Left kidney (tissue), 8 donors: ENCODE measurements at places on chromosomes 2 and 18.
A peak's percentile ranks its signal among the peaks of the same experiment; 100 is the strongest.

- no peak for DNase-seq
Measured at GRCh38 chr2:235227590-235227989, 266.3 kb upstream of the AGAP1 start.

GRCh38 chr2:2797797-2798196 lies 466.7 kb upstream of the MYT1L start:
- DNase-seq = no peak

DNA sequence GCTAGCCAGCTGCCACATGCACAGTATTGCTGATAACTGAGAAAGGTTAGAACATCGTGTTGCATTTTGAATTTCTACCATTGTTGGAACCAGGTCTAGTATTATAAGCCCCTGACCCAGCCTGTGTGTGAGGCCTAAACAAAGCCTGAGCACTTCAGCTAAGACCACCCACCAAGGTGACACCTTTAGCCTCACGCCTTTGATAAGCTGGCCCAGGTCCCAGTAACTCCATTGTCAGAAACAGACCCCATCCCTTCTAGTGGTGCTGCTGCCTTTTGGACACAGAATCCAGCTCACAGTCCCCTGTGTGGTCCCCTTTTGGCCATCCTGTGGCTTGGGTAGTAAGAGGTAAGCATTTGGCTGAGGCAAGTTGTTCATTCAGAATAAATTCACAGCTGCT lies 1.6 kb downstream of the ELMOD3 start:
- no peak for DNase-seq

DNA sequence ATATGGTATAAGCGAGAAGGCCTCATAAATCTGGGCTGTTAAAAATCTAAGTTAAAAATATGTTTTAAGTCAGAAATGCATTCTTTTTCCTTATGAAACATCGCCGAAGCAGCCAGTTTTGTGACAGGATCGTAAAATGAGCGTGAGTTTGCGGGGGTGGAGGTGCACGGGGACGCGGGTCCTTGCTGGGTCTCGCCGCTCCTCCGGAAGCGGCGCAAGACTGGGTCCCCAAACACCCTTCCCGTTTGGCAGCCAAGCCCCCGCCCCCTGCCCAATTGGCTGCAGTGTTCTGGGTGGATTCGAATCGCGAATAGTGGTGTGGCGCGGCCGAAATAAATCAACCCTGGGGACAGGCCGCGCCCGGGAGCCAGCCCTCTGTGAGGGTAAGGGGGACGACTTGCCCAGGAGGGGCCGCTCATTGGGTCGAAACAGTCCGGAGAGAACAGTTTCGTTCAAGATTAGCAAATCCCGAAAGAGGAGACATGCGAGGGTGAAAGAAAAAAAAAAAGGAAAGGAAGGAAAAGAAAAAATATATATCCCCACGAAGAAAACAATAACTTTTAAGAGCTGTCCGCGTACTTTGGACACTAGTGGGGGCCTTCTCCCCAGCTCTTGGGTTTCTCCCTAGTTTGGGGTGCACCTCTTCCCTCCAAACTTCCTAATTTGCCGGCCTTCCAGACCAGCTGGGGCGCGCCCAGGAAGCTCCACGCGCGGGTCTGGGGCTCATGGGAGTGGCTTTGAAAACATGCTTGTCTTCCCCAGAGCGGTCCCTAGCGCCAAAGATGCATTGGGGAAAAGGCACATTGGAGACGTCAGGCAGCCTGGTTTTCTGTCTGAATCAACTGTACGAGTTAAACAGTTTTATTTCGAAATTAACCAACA lies 3.1 kb upstream of the GATA6 start:
- no peak for DNase-seq

- DNase-seq = peak; percentile 19
Measured at GRCh38 chr18:31657823-31658669, 26.3 kb downstream of the B4GALT6 start.

GRCh38 chr18:6270771-6271216 lies 143.9 kb downstream of the L3MBTL4 start:
- DNase-seq = no peak

DNA sequence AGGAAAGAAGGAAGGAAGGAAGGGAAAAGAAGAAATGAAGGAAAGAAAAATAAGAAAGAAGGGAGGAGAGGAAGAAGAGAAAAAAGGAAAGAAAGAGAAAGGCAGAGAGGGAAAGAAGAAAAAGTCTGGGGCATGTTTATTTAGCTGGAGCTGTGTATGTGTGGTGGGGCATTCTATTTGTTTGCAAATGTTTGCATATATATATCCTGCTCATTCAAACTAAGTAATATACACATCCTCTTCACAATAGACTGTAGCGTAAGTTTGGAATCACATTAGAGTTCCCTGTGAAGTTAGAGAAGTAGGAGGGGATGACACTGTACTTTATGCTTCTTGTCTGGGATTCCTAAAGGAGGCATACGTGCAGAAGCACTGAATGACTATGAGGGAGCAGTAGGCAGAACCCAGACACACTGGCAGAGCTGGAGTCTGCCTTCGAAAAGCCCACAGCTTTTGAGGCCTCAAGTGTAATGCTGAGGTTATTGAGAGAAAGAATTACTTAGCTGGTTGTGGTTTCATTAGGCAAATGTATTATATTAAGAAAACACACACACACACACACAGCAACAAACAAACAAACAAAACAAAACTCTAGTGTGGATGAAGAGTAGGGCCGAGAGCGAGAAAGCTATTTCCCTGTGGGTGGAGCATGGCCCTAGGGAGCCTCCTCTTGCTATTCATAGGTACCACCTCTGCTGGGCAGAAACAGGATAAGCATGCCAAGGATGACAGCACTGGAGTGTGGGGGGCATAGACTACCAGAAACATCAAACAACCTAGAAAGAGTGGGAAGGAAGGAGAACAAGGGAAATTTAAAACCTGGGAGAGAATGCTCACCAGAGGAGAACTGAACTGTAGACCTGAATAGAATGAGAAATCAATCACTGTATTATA lies 905.1 kb upstream of the NXPH2 start:
- no peak for DNase-seq

GRCh38 chr18:75248426-75249174 lies 38.0 kb downstream of the TSHZ1 start:
- DNase-seq = no peak

GRCh38 chr18:4102901-4103300 lies 352.2 kb downstream of the DLGAP1 start:
- DNase-seq = no peak

- no peak for DNase-seq
Measured at GRCh38 chr2:132937629-132938028, 267.6 kb upstream of the LYPD1 start.

- no peak for DNase-seq
Measured at GRCh38 chr2:56133441-56133840, 50.3 kb upstream of the CCDC85A start.

GRCh38 chr2:45862843-45863242 lies 211.4 kb downstream of the PRKCE start:
- no peak for DNase-seq

DNA sequence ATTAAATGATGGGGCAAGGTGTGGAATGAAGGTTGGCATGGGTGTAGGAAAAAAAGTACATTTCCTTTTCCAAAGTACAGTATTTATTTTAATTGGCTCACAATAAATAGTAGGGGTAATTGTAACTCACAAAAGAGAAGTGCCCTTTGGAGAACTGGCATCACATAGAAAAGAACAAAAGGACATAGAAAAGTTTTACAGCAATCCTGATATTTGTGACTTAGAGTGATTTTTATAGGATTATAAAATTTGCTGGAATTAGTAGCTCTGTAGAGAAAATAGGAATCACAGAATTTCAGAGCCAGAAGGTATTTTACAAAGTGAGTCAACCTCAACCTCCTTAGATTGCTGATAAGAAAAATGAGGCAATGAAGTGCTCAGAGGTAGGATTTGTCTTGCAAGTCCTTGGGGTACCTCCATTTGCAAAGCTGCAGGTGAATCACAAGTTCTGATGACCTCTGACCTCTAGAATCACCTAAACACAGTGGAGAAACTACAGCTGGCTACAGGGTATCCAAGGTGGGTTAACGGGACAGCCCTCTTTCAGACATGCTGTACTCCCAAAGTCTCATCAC lies 133.6 kb downstream of the SOCS6 start:
- DNase-seq = no peak

GRCh38 chr2:70440621-70441020 lies 113.0 kb downstream of the TGFA start:
- DNase-seq = no peak
